Adipose tissue (tissue), 3 donors: ENCODE measurements at places on chromosomes 6 and 20. TPM values are rescaled to one million over a fixed set of nuclear protein-coding genes. Genes with fewer than 3 reads are reported as not detected.

The FILIP1 gene
- 3.1 TPM for polyA plus RNA-seq

The PKHD1 gene
- polyA plus RNA-seq = not detected

The CLIC5 gene
- 12.7 TPM for polyA plus RNA-seq

The BPI gene
- 0.02 TPM for polyA plus RNA-seq

The OPRM1 gene
- not detected for polyA plus RNA-seq

The VWA7 gene
- polyA plus RNA-seq = 2.1 TPM

The DEFB118 gene
- not detected for polyA plus RNA-seq

The TRIM40 gene
- polyA plus RNA-seq = not detected

The KIAA1755 gene
- 1.2 TPM for polyA plus RNA-seq

The ASIP gene
- polyA plus RNA-seq = not detected

The TPD52L1 gene
- polyA plus RNA-seq = 76.6 TPM

The HLA-DMB gene
- polyA plus RNA-seq = 18.8 TPM

The AVP gene
- polyA plus RNA-seq = not detected

The MYMX gene
- polyA plus RNA-seq = 20.5 TPM
